Stomach (tissue), 19 donors: ENCODE measurements at places on chromosomes 1 and 21. TPM values are rescaled to one million over a fixed set of nuclear protein-coding genes. Genes with fewer than 3 reads are reported as not detected.

The PLEKHN1 gene
- 0.29 TPM for total RNA-seq

DNA sequence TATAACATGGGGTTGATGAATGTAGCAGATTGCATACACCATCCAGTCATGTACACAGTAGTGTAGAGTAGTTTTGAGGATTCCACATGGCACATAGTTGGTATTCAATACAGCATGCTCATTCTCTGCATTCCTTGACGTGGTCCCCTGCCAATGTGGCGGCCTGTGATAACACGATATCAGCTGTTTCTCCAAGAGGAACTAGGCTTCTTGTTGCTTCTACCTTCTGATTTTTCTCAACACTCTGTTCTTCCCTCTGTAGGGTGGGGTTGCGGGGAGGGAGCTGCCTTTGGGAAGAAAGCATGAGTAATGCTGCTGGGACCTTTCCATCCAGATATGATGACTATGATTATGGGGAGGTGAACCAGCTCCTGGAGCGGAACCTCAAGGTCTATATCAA lies 19.4 kb downstream of the SESN2 start:
- H3K4me1 ChIP-seq, result no peaks in the 10 kb centered on the region
- peaks cover 94% of the 10 kb centered on the region for H3K36me3 ChIP-seq

GRCh38 chr21:41731081-41731480 lies 35.8 kb downstream of the RIPK4 start:
- peaks cover 50% of the 10 kb centered on the region for H3K27me3 ChIP-seq
- DNase-seq, result no peak
- H3K4me1 ChIP-seq, result peaks cover 16% of the 10 kb centered on the region
- no peak overlapping the region for H3K27ac ChIP-seq
- no peak overlapping the region for H3K4me3 ChIP-seq

DNA sequence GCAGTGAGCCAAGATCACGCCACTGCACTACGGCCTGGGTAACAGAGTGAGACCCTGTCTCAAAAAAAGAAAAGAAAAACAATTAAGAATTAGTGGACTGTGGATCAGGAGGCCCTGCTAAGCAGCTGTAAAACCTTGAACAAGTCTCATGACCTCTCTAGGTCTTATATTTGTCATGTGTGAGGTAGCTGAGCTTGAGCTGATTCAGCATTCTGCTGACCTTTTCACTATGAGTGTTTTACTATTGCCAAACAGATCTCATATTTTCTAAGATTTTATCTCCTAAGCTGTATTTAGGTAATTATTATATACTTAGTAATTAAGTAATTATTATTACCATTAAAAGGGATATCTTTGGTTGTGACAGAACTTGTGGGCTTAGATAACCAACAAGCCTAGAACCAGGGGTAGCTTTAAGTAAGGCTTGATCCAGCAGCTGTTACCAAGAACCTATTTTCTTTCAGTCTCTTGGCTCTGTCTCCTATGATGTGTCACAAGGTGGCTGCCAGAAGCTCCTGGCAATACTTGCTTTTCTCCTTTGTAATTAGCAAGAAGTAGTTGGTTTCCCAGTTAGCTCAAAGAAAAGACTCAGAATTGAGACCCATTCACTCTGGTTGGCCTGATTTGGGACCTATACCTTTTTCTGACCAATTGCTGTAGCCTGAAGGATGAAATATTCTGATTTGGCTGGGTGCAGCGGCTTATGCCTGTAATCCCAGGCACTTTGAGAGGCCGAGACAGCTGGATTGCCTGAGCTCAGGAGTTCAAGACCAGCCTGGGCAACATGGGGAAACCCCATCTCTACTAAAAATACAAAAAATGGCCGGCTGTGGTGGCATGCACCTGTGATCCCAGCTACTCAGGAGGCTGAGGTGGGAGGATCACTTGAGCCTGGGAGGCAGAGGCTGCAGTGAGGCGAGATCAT lies 8.5 kb upstream of the ZC3H12A start:
- peaks cover 24% of the 10 kb centered on the region for H3K4me1 ChIP-seq
- no peak for DNase-seq
- peak overlapping the region; percentile 41 for H3K27ac ChIP-seq
- no peaks in the 10 kb centered on the region for H3K27me3 ChIP-seq

DNA sequence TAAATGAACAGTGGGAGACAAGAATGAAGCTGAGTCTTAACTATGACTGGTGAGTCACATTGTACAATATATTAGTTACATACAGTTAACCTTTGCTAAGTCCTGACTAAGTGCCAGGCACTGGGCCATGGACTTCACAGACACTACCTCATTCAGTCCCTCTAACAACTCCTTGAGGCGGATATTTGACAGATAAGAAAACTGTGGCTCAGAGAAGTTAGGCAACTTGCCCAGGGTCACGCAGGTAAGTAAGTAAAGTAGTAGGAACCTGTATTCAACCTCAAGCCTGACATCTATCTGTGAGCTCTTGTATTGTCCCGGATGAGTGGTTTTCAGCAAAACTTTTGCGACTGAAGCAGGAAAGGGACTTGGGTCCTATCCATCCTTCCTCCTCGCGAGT lies 62.1 kb downstream of the GNG12 start:
- H3K36me3 ChIP-seq, result peaks cover 14% of the 10 kb centered on the region
- peak overlapping the region; percentile 36 for H3K27ac ChIP-seq
- H3K4me1 ChIP-seq, result peaks cover 6% of the 10 kb centered on the region
- H3K4me3 ChIP-seq, result no peak overlapping the region
- peak; percentile 74 for DNase-seq

- no peak overlapping the region for H3K4me3 ChIP-seq
- H3K4me1 ChIP-seq, result no peaks in the 10 kb centered on the region
- peaks cover 3% of the 10 kb centered on the region for H3K36me3 ChIP-seq
- H3K27ac ChIP-seq, result no peak overlapping the region
- H3K27me3 ChIP-seq, result no peaks in the 10 kb centered on the region
Observed at GRCh38 chr1:43824795-43825194, 108.8 kb upstream of the ARTN start.

DNA sequence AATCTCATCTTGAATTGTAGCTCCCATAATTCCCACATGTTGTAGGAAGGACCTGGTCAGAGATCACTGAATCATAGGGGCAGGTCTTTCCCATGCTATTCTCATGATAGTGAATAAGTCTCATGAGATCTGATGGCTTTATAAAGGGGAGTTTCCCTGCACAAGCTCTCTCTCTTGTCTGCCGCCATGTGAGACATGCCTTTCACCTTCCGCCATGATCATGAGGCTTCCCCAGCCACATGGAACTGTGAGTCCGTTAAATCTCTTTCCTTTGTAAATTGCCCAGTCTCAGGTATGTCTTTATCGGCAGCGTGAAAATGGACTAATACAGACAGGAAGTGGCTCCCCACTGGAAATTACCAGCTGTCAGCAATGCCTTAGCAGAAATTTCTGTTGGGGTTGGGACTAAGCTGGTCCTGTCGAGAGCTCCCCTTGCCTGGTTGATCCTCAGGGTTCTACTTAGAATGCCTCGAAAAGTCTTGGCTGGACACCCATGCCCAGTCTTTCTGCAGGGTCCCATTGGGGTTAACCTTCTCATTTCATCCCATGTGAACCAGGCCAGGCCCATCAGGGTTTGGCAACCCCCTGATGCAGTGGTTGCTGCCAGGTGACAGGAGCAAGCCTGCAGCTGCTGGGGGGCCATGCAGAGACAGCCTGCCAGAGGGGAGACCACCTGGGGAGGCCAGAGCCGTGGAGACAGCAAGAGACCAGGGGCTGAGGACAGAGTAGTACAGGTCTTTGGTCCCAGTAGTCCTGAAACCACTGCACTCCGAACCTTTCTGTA lies 2.8 kb upstream of the ABCG1 start:
- no peaks in the 10 kb centered on the region for H3K27me3 ChIP-seq
- H3K36me3 ChIP-seq, result no peaks in the 10 kb centered on the region
- no peak overlapping the region for H3K27ac ChIP-seq
